ENCODE measurements at places on chromosomes 12 and 14.

- no peak for DNase-seq
Observed at GRCh38 chr12:44847888-44848702, 28.0 kb downstream of the NELL2 start.

DNA sequence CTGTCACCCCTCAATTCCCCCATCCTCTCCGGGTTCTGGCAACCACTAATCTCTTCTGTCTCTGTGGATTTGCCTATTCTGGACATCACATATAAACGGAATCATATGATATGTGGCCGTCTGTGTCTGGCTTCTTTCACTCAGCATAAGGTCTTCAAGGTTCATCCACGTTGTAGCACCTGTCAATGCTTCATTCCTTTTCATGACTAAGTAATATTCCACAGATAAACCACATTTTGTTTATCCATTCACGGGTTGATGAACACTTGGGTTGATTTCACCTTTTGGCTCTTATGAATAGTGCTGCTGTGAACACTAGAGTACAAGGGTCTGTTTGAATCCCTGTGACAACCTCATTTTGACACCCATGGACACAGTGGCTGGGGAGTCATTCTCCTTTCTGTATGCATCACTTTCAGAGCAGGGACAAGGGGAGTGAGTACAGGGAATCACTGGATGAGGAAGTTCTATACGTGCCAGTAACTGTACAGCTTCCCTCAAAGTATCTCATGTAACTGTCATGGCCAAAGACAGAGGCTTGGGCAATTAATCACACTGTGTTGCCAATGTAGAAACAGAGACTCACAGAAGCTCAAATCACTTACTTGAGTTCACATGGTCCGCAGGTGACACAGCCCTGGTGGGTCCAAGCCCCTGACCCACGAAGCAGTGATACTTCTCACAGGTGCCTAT is 10.9 kb upstream of the TESC start:
- DNase-seq = no peak

- no peak for DNase-seq
Observed at GRCh38 chr12:32151086-32151485, 44.4 kb downstream of the BICD1 start.

DNA sequence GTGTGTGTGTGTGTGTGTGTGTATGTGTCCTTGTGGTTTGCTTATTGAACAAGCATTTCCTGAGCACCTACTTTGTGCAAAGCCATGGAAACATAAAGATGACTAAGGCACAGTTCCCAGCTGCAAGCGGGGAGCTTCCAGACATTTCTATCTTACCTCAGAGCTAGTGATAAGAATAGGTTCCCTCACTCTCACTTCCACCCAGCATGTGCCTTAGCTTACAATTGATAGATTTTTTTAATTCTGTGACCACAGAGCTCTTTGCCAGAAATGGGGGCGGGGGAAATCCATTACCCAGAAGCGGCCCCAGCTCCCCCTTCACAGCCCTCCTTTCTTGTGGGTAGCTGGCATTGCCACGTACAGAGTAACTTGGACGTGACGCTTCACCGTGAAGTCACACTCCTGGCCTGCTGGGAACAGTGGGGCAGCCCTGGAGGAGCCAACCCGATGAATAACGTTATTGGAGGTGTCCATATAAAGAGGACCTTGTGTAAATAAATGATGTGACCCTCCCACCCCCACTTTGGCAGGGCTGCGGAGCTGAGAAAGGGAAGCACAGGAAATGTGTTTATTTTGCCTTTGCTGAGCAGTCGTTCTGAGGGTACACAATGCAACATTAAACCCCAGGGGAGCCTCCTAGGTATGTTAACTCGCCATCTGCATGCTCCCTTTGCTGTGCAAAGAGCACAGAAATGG is 238.9 kb downstream of the CHST11 start:
- DNase-seq = no peak

- no peak for DNase-seq
Observed at GRCh38 chr12:31259136-31259886, 66.6 kb downstream of the SINHCAF start.

- DNase-seq = no peak
Observed at GRCh38 chr14:55832122-55832911, 252.3 kb downstream of the KTN1 start.

DNA sequence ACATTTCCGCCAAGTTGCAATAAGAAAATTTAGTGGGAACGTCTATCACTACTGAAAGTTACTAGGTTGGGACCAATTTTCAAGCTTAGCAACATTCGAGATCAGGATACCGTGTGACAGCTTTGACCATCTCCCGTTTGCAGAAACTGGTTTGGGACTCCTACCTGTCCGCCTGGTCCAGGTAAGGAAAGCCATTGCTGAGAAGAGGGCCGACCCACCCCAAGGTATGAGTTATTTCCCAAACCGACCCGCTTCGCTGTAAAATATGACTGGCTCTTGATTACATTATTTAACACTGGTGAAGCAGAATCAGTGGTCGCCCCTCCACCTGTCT is 271 bp downstream of the DNAI7 start:
- DNase-seq = no peak

DNA sequence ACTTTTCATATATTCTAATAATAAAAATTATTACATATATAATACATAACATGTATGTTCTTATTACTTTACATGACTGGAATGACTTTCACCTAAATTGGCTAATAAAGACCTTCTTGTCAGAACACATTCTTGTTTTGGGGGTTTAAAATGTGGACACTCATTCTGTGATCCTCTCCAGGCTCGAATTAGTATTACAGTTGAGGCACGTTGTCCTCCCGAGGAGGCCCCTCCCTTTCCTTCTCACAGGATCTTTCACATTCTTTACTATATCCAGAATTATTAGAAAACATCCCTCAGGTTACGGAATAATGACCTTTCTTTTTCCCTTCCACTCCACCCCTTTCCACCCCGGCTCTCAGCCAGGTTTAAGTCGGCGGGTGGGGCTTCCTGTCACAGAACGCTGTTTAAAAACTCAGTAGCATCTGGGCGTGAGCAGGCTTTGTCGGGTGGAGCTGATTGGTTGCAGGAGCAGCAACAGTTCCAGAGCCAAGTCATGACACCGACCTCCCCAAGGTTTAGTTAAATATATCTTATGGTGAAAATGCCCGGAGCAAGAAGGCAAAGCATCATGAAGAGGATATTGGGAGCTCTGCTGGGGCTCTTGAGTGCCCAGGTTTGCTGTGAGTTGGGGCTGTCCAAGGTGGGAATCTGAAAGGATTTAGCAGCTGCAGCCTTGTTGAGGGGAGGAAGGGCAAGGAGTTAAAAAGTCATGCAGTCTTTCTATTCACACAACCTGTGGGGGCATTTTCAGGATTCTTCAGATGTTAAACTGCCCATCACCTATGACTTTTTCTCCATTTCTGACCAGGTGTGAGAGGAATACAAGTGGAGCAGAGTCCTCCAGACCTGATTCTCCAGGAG is 396.7 kb upstream of the OR4E1 start:
- DNase-seq = no peak

DNA sequence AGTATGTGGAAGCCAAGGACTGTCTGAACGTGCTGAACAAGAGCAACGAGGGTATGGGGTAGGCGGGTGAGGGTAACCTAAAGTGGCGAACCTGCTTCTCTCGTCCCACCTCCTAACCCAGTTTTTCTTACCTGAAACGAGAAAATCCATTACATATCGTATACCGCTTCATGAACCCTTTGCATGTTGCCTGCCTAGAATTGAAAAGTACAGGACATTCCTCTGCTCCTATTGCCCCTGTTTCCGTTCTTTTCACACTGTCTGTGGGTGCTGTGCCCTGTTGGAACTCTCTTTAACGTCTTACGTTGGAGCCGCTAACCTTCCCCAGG is 513 bp downstream of the PFDN5 start:
- no peak for DNase-seq

GRCh38 chr12:713281-713875 is 39.0 kb upstream of the WNK1 start:
- no peak for DNase-seq

GRCh38 chr12:44287545-44287944 is 451.7 kb downstream of the TMEM117 start:
- no peak for DNase-seq

GRCh38 chr14:105087308-105087962 is 22.2 kb upstream of the GPR132 start:
- DNase-seq = no peak

GRCh38 chr14:74609721-74610120 is 2.3 kb downstream of the LTBP2 start:
- DNase-seq = no peak

DNA sequence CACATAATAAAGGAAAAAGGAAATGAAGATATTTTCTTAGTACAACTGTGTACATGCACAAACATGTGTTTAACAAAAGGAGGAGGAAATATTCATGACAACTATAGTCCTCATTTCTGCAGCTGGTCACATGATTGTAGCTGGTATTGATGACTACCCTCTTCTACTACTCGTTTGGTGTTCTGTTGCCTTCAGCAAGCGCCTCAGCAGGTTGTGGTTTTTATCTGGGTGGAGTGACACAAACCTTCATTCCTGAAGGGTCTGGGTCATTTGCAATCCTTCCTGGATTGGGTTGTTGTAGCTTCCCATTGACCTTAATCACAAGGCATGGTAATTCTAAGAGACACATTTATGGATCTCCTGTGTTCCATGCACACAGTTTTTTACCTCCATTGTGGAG is 1009.9 kb upstream of the USP15 start:
- DNase-seq = no peak

DNA sequence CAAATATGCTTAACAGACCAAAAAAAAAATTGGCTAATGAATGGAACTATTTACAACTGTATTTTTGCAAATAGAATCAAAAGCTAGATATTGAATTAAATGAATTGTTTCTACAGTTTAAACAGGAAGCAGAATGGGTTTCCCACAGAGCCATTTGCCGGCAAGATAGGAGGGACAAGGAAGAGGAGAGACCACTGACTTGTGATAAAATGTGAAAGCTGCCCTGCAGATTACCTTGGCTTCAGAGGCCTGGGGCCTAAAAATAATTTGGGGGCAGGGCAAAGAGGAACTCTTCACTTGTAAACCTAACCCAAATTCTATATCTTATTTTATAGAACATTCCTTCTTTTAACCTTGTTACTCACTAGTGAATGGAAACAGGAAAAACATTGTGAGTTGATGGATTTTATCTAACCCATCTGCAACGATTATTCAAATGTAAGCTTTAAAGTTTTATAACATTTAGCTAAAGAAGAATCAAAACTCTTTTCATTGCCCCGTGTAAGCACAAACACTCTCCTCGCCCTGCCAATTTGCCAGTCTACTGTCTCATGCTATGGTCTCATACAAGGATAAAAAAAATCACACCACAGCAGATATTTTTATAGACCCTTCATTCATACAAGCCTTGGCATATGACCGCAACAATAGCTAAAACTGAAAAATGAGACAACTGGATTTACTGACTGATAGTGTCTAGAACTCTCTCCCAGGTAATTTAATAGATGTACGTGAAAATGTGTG is 49.5 kb upstream of the MDM1 start:
- no peak for DNase-seq

DNA sequence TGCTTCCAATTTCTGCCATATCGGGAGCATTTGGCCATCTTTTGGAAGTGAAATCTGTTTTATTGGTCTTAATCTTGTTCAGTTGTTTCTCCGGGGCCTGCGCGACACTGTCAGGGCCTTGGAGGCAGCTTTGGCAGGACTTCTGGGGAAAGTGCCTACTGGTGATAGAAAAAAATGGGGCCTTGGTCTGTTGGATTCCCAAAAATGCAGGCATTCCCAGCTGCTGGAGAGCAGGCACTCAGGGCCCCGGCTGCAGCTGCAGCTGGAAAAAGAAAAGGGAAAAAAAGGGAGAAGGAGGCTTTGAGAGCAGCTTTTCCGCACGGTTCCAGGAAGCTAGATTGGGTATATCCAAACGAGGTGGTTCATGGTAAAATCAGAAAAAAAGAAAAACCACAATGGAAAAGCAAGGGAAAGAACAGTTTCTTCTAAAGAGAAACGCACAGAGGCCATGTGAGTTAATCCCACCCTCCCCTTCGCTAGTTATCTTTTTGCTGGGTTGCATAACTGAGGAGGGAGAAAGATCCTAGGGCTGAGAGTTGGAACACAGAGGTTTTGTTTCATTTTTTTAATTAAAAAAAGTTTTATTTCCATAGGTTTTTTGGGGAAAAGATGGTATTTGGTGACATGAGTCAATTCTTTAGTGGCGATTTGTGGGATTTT is 134.7 kb upstream of the RFLNA start:
- DNase-seq = no peak

DNA sequence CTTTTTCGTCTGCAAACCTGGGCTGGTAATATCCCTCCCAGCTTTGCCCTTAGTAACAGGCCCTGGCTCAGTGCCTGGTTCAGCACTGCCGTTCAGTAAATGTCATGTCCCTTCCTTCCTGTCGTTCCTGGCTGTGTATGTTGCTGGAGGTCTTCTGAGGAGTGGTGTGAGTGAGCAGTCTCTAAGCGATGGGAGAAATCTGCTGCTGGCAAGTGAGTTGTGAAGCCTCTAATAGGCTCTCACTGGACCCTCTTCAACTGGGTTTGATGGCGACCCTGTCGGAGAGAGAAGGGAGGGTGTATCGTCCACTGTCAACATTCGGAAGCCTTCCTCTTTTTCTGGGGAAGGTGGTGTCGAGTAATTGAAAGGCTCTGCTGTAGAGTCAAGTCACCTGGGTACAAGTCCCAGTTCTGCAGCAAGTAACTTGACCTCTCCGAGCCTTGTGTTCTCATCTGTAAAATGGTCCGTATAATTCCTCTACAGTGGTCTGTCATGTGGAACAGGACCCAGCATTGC is 62.8 kb downstream of the HRK start:
- no peak for DNase-seq

DNA sequence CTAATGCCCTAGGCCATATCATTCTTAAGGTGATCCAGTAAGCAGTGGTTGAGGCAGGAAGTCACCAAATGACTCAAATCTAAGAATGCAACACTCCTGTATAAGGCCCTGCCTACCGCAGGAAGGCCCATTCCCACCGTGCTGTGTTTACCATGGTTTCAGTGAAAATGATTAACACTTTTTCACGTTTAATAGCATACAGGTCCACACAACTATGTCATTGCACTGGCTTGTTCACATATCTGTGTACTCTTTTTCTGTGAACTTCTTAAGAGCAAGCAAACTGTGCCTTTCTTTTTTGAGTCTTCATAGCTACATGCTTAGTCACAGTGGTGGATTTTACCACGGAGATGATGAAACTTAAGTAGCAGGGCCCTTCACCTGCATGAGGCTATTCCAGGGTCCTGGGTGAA is 214.9 kb downstream of the CNTN1 start:
- DNase-seq = no peak

DNA sequence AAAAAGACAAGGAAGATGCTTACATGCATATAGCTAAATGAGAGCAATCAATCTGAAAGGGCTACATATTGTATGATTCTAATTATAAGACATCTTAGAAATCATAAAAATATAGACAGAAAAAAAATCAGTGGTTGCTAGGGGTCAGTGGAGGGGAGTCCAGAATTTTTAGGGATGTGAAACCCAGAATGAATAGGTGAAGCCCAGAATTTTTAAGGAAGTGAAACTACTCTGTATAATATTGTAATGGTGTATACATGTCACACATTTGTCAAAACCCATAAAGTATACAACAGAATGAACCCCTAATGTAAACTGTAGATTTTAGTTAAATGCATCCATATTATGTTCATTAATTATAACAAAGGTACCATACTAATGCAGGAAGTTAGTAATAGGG is 713.2 kb downstream of the FLRT2 start:
- peak; percentile 8 for DNase-seq

GRCh38 chr12:131672941-131673887 is 37.7 kb upstream of the SFSWAP start:
- DNase-seq = no peak
